ENCODE measurements at places on chromosomes 7 and 10.

DNA sequence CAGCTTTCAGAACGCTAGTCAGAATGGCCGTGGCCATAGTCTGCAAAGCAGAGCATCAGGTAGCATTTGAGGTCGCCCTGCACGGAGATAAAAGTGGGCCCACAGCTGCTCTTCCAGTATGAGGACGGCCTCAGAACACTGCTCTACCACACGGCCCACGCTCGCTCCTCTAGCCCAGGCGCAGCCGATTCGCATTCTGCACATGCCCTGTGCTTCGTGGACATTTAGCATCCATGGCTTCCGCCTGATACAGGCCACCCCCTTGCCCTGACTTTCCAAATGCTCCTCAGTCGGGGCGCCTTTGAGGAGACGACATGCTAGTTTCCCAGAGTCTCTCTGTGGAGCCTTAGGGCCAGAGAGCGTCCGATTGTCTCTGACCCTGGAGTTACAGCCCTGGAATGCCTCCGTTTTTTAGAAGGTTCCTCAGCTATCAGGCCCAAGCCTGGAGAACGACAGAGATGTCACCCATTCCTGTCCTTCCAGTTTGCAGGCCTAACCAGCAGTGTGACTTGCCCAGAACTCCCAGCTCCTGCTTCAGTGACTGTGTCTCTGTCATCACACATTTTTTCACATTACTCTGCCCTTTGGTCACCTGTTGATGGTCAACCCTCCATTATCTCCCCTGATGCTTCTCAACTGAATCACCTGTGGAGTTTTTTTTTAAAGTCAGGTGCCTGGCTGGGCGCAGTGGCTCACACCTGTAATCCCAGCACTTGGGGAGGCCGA, 14.3 kb downstream of the STRA8 start:
- DNase-seq = no peak

DNA sequence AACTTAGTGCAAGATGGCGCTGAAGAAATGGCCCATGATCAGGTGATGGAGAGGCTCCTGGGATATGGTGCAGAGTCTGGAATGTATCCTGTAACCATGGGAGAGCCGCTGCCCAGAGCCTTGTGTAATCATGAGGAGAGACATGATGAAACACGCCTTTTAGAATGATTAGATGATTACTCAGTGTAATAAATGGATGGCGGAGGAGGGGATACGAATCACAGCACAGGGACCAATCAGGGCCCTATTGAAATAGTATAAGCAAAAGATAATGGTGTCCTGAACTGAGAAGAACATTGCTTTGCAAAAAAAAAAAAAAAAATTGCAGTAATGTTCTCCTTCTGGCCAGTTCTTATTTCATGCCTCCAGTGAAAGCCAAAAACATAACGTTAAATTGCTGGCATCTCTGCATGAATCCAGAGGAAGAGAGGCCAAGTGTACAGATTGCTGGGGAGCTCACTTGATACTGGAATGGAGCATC, 668.5 kb upstream of the AUTS2 start:
- DNase-seq = no peak

DNA sequence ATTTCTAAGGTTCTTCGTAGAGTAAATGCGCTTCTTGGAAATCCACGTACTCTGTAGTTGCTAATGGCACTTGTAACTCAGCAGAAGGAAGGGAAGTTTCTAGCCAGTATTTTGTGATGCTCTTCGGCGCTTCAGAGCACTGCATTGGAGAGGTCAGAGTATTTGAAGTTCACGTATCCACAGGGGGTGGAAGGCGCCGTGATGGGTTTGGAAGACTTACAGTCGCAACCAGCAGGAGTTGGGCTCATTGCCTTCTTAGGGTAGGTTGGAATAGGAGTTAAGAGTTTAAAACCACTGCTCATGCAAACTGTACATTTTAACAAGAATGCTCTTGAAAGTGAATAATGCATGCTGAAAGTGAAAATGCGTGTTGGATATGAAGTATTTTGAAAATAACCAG, 49.1 kb downstream of the SHH start:
- DNase-seq = no peak

DNA sequence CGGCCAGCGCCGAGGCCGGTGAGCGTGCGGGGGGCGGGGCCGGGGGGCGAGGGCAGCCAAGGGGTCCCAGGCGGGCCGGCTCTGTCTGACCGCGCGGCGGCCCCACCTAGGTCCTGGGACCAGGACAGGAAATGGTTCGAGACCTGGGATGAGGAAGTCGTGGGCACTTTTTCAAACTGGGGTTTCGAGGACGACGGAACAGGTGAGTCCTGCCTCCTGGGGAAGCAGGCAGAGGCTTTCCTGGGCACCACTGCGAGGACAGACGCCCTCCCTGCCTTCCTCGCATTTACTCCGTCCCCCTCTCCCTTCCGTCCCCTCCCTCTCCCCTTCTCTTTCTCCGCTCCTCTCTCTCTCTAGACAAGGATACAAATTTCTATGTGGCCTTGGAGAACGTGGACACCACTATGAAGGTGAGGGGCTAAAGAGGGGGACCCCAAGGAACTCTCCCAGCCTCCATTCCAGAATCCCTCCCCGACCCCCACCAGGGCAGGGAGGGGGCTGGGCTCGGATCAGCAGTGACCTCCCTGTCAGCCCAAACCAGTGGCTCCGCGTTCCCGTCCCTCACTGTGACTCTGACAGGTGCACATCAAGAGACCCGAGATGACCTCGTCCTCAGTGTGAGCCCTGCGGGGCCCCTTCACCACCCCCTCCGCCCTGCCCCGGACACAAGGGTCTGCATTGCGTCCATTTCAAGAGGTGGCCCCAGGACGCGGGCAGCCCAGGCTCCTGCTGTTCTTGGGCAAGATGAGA, 2.6 kb upstream of the MUC12 start:
- DNase-seq = peak; percentile 64

DNA sequence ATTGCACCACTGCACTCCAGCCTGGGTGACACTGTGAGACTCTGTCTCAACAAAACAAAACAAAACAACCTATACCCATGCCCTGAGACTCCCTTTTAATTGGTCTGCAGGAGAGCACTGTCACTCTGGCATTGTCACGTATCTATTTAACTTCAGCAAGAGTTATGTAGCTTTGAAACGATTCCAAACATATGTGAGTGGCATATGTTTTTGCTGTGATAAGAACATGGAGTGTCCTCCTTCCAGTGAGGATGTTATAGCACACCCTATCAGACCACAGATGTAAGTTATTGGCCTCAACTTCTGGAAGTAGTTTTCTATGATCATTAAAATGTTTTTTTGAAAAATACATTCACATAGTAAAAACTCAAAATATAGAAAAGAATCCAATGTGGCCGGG, 15.5 kb upstream of the DNAJC12 start:
- DNase-seq = no peak

- peak; percentile 48 for DNase-seq
These were observed 508.5 kb downstream of the DNAJB6 start for GRCh38 chr7:157845203-157845835.

- no peak for DNase-seq
These were observed 402.6 kb downstream of the NEBL start for GRCh38 chr10:20494474-20494873.

GRCh38 chr10:116241642-116242410, 31.2 kb downstream of the GFRA1 start:
- DNase-seq = no peak

- DNase-seq = no peak
These were observed 16.5 kb downstream of the MGMT start for GRCh38 chr10:129483430-129484010.
